ENCODE measurements at places on chromosomes 1 and 21. TPM values are rescaled to one million over a fixed set of nuclear protein-coding genes. Genes with fewer than 3 reads are reported as not detected.

DNA sequence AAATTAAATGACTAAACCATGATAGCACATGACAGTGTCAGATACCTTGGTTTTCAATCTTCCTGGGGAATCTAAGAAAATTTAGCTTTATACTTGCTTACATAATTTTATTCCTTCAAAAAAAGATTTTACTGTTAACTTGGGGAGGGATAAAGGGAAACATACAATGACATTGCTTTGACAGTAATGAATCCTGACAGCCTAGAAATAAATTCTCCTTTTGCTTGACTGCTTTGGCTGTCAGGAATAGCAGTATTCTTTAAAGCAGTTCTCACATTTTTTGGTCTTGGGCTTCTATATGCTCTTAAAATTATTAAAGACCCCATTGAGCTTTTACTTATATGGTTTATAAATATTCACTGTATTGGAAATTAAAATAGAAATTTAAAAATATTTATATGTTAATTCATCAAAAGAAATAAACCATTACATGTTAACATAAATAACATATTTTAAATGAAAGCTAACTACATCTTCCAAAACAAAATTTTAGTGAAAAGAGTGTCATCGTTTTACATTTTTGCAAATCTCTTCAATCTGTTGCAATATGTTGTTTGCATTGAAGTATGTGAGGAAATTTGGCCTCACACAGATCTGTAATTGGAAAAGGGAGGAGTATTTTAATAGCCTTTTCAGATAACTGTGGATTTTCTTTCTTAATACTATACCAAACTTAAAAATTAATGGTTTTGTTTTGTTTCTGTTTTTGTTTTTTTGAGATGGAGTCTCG is 16.1 kb downstream of the EPHX4 start:
- DNase-seq, result no peak

DNA sequence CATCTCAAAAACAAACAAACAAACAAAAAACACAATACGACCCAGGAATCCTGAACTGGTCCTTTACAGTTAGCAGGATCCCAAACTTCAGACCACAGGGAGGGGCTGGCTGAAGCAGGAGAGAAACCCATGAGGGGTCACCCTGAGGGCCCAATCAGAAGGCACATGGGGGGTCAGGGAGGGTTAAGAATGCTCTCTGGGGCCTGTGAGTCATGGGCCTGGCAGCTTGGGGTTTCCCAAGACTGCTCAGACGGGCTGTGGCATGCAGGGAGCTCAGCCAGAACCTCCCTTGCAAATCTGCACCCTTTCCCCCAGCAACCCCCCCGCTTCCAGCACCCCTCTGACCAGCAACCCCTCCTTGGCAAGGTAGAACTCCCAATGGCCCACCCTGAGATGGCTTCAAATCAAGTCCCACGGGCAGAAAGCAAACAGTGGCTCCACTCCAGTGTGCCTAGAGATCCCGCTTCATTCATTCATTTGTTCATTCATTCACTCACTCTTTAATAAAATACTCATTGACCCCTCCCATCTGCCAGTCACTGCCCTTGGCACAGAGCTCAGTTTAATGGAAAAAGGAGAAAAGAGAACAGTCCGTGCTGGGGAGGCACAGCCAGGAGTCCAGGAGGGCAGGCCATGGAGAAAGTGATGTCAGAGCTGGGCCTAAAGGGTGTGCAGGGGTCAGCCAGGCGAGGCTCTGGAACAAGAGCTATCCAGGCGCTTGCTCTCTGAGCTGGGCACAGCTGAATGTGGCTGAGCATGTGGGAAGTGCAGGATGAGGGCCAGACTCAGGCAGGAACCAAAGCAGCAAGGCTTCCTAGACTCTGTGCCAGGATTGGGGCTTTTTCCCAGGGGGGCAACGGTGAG is 8.2 kb downstream of the UQCRHL start:
- peak; percentile 51 for DNase-seq

- DNase-seq, result no peak
Observed at GRCh38 chr1:34018285-34018684, 146.7 kb downstream of the CSMD2 start.

SLC5A3 gene
- 2.1 TPM for polyA plus RNA-seq

- DNase-seq, result no peak
Observed at GRCh38 chr1:169149555-169150286, 43.2 kb downstream of the ATP1B1 start.

GRCh38 chr1:14951766-14952165 is 201.8 kb upstream of the TMEM51 start:
- DNase-seq, result no peak

- no peak for DNase-seq
Observed at GRCh38 chr1:41493117-41493536, 8.6 kb upstream of the EDN2 start.

RGS13 gene
- 0.72 TPM for polyA plus RNA-seq

DNA sequence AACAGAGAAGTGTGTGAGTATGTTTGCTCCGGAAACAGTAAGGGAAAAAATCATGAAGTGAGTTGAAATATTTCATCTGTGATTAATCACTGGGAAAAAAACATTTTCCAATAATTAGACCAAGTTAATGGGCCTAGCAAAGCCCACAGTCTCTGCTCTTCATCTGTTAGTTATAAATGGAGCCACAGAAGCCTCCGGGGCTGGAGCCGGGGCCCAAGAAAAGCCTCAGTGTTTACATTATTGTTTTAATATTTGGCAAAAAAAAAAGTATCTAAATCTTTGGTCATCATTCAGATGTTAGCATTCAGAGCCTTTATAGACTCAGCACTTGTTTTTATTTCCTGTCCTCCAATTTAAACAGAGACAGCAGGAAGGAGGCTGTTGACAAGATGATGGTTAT is 115.0 kb downstream of the UBE2U start:
- no peak for DNase-seq

GRCh38 chr1:119714583-119714982 is 2.8 kb downstream of the PHGDH start:
- no peak for DNase-seq

GRCh38 chr1:51623450-51623849 is 6.6 kb downstream of the OSBPL9 start:
- DNase-seq, result no peak

- peak; percentile 74 for DNase-seq
Observed at GRCh38 chr1:169529068-169529642, 43.4 kb upstream of the SLC19A2 start.

TGFBR3 gene
- polyA plus RNA-seq, result 131 TPM

DNA sequence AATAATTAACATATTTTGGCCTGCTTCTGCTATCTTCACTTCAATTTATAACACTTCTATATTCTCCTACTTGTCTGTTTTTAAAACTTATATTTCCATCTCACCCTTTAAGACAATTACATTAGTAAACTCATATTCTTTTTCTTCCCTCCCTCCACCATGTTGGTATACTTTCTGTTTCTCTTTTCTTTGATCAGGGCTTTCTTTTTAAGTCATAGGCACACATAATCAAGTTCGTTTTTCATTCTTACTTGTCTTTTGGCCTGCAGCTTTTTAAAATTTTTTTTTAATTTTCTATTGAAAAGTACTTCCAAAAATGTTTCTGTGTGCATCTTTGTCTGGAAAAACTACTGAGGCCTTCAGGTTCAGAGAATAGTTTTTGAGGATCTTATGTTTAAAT is 2.3 kb downstream of the PYHIN1 start:
- no peak for DNase-seq

DNA sequence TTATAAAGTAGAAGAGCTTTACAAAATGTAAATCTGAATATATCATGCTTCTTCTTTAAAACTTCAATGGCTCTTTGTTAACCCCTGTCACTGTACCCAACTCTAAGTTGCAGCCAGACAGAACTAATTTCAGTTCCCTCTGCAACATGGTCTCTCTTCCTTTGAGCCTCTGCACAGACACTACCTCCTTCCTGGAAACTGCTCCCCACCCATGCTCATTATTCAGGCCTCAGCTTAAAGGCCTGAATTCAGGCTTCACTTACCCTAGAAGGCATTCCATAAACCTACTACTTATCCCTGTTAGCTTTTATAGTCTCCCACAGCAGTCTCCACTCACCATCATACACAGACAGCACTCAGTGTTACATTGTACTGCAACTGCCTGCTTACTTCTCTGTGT is 2.6 kb upstream of the EEIG2 start:
- no peak for DNase-seq

GRCh38 chr1:31580891-31581603 is 4.7 kb downstream of the TINAGL1 start:
- no peak for DNase-seq

DNA sequence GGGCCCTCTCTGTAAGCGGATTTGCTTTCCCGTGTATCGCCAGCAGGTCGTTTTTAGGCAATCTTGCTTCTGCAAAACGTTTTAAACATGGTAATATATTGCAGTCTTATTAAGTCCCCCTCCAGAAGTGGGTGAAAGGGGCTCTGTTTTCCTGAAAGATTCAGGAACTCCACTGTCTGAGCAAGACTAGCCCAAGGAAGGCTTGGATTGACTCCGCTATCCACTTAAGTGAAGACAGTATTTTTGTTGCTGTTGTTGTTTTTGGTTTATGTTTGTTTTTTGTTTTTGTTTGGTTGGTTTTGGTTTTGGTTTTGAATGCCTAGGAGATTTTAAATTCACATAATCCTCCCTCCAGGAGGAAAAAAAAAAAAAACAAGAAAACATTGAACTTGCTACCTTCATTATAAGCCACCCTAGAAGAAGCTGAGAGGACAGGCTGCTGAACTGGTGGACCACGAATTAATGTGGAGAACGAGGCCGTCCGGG is 29.1 kb upstream of the NFIA start:
- no peak for DNase-seq

OTUD3 gene
- 3.4 TPM for polyA plus RNA-seq

UBXN10 gene
- 3.2 TPM for polyA plus RNA-seq

ENTREP3 gene
- 37.8 TPM for polyA plus RNA-seq

KRTAP13-4 gene
- not detected for polyA plus RNA-seq

VPS13D gene
- polyA plus RNA-seq, result 27.2 TPM

DNA sequence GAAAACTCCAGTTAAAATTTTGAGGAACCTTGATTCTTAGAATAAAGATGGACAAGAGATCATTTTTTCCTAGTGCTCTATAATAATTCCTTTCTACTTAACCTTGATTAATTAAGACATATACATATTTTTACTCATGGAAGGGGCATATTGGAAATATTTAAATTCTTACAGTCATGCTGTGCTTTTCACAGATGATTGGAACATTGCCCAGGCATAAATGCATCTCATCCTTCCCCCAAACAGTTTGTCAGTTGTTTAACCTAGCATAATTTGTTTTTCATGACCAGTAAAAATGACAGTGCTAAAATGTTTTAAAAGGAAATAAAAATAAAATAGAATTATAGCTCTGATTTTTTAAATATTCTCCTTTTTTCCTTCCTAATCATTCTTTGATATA is 140.0 kb downstream of the DNM3 start:
- no peak for DNase-seq

DNA sequence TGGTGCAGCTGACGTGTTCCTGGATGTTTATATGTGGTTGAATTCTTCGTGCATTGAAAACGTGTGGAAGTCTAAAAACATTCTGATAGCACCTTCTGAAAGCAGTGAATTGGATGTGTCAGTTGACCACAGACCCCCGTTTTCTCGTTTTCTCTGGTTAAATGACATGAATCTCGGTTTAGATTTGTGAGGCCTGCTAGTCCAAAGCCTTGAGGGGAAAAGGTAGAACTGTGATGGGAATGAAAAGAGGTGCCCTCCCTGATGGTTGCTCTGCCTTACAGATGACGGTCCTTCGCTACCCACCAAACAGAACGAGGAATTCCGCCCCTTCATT is 8.9 kb downstream of the RER1 start:
- no peak for DNase-seq

LCE1E gene
- polyA plus RNA-seq, result 0.15 TPM

DNA sequence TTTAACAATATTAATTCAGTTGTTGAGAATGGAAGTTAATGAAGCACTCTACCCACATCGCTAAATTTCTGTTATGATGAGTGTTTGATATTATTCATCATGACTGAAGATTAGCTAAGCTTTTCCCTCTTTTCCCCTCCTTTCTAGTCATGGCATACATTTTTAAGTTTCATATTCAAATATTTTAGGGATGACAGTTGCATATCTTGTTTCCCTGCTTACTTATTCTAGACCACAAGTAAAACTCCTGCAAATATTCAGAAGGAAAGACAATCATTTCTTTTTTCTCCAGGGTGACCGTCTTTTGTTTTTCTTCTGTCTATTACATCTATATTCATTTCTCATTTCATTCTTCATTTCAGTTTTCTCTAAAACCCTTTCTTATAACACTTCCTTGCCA is 906.0 kb downstream of the ADGRL2 start:
- DNase-seq, result no peak

LPAR3 gene
- 1.6 TPM for polyA plus RNA-seq

DNA sequence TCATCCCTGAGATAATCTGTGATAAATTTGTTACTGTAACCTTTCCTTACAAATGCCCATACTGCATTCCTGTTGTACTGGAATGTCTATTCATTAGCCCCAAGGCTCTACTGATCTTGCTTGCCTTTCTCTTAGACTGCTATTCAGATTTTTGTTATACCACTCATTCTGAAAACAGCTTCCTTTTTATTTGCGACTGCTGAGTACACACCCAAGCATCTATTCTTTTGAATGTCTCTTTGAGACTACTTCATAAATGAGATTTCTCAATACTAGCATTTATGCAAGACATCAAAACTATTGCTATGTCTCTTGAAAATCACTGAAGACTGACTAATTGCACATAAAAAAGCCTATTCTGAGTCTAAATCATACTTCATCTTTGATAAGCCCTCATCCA is 38.6 kb downstream of the DENND1B start:
- no peak for DNase-seq

DNA sequence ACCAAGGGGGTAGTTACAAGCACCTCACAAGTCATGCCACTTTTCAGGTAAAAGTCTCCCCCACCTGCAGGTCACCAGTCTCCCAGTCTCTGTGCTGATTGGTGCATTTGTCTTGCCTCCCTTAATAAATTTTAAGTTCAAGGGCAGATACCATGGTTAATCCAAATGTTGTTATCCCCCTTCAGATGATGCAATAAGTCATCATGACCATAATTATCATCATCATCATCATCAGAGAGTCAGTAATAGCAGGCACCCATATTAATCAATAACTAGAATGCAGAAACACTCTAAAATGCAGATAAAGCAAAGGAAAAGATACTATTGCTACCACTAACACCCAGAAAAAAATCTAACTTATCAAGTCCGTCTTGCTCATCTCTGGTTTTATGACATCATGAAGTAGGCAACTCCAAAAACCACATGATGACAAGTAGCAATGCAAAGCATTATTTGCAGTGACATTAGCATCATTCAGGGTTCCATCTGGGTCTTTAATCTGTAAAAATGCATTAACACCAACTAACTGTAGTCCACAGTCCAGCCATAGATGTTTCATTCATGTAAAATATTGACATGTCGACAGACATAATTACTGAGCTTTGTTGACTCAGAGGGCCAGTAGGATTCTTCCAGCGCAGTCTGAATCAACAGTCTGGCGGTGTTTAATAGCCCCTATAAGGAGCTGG is 492.0 kb upstream of the RUNX1 start:
- DNase-seq, result no peak

DNA sequence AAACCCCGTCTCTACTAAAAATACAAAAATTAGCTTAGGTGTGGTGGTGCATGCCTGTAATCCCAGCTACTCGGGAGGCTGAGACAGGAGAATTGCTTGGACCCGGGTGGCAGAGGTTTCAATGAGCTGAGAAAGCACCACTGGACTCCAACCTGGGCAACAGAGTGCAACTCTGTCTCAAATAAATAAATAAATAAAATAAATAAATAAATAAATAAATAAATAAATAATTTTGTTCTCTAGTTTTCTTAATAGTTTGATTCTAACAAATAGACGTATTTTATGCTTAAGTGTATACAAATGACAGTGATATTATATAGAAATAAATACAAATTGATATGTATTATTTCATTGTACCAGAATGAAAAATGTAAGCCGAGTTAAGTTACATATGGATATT is 339.9 kb upstream of the OLFM3 start:
- DNase-seq, result no peak

ADORA1 gene
- 1.1 TPM for polyA plus RNA-seq

Measured in urinary bladder (tissue), 4 donors.